Activated naive CD8-positive, alpha-beta T cell treated with anti-CD3 and anti-CD28 coated beads for 36 hours (primary cell): ENCODE measurements at places on chromosomes 3 and 15.

DNA sequence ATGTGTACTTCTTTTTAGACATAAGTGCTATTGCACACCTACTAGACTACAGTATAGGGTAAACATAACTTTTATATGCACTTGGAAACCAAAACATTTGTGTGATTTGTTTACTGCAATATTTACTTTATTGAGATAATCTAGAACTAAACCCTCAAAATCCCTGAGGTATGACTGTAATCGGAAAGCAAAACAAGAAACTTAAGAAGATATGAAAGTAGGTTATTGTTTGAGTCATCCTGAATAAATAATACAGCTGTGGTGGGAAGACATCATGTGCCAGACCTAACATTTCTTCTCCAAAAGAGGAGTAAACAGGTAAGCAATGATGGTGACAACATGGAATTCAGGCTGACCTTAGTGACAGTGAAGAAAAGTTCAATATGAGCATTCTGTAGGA lies 765.5 kb downstream of the OTOL1 start:
- DNase-seq: no peak

GRCh38 chr3:30440880-30441279 lies 165.5 kb upstream of the TGFBR2 start:
- no peak for DNase-seq

GRCh38 chr15:76795217-76795616 lies 109.9 kb downstream of the SCAPER start:
- no peak for DNase-seq

- DNase-seq: no peak
Observed at GRCh38 chr3:100032243-100032642, 82.1 kb downstream of the FILIP1L start.

- no peak for DNase-seq
Observed at GRCh38 chr3:193194371-193194770, 46.7 kb upstream of the PLAAT1 start.

DNA sequence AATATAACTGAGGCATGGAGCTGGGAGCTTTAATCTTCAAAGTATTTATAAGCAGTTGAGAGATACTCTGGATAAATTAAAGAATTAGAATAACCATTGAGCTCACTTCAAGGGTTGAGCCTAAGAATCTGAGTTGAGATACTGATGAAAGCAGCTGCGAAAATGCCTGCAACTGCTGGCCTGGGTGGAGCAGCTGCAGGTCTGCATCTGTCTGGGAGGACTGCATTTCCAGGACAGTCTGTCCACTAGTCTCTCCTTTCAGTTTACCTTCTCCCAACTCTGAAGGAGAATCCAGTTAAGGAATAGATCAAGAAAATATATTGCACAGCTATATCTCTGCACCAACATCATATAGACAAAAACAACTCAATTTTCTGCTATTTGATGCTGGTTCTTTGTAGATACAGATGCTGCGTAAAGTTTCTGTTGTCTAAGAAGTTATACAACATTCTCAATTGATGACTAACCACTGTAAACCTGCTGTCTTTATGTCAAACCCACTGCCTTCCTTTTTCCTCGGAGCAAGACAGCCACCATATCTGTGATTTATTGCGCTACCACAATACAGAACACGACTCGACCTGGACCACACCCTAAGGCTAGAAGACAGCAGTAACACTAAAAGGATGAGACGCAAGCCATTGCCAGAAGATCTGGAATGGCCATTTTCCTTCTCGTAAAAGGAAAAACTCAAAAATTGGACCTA lies 245.1 kb downstream of the MAGI1 start:
- no peak for DNase-seq

DNA sequence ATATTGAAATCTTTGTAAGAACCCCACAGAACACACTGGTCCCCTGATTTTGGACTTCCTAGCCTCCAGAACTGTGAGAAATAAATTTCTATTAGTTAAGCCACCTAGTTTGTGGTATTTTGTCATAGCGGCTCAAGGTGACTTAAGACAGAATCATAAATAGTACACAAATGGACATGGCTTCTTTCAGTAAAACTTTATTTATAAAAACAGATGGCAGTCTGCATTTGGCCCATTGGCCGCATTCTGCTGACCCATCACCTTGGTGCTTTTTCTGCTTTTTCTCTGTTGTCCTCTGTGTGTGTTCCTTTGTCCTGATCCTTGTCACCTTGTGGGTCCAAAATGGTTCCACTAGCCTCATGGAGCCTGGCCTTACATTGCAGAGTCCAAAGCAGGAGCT lies 363.6 kb downstream of the PTPRG start:
- no peak for DNase-seq

DNA sequence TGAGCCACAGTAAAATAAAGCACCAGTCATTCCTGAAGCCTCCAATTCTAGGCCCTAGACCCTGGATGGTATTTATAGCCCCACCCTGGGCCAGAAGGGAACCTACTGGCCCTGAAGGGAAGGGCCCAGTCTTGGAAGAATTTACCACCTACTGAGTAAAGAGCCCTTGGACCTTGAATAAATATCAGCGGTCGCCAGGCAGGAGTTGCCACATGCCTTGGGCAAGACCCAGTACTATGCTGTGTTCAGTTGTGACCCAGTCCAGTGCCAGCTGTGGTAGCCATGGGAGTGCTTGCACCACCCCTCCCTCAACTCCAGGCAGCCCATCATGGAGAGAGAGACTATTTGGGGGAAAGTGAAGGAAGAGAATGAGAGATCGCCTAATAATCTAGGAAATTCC lies 27.0 kb downstream of the NCBP2 start:
- no peak for DNase-seq

GRCh38 chr3:67798412-67798811 lies 144.0 kb upstream of the SUCLG2 start:
- no peak for DNase-seq
